ENCODE measurements at places on chromosomes 1 and 21.

- no peaks in the 10 kb centered on the region for H3K36me3 ChIP-seq
- no peaks in the 10 kb centered on the region for H3K27me3 ChIP-seq
- DNase-seq: no peak
- no peak overlapping the region for H3K27ac ChIP-seq
- no peaks in the 10 kb centered on the region for H3K4me1 ChIP-seq
Measured at GRCh38 chr1:105736349-105736748, 1320.1 kb upstream of the PRMT6 start.

- H3K4me1 ChIP-seq: peaks cover 54% of the 10 kb centered on the region
- H3K27ac ChIP-seq: peak overlapping the region; percentile 57
- no peaks in the 10 kb centered on the region for H3K36me3 ChIP-seq
- DNase-seq: peak; percentile 8
Measured at GRCh38 chr1:203629507-203630082, 3.0 kb downstream of the ATP2B4 start.

- no peak for DNase-seq
- H3K4me3 ChIP-seq: peak overlapping the region; percentile 82
- peaks cover 48% of the 10 kb centered on the region for H3K4me1 ChIP-seq
- H3K27ac ChIP-seq: peak overlapping the region; percentile 94
- H3K27me3 ChIP-seq: peaks cover 47% of the 10 kb centered on the region
Measured at GRCh38 chr1:63321785-63322113, 618 bp upstream of the FOXD3 start.

DNA sequence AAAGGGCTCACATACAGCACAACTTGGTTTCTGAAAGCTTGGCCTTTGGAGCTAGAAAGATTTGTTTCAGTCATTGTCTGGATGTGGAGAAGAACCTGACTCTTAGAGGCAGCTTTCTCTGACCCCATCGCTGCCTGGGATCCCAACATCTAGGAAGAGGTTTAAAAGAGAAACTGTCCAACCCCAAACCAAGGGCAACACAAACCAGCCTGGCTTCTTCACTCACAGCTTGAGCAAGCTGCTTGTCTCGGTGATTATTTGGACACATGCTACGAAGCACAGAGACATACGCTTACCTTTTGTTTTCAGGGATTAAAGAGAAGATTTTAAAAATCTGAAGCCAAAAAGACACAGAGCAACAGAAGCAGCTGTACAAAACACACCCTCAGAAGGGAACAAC lies 109.8 kb downstream of the ETS2 start:
- no peaks in the 10 kb centered on the region for H3K36me3 ChIP-seq
- H3K27me3 ChIP-seq: peaks cover 6% of the 10 kb centered on the region
- H3K4me3 ChIP-seq: no peak overlapping the region

DNA sequence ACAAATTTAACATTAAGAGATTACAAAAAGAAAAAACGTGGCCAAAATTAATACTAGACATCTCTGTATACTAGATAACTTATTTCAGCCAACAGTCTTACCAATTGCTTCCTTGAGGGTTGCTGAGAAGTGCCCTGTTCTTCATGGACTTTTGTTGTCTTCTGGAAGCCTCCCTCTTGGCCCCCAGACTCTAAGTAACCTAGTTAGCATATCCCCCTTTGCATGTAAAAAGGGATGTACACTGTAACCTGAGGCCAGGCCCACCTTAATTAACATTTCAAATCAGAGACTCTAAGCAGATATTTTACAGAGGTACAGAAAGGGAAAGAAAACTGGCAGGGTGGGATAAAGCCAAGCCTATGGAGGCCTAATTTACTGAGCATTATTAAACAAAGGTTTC lies 1047.3 kb downstream of the ADGRL2 start:
- no peaks in the 10 kb centered on the region for H3K4me1 ChIP-seq
- no peak overlapping the region for H3K4me3 ChIP-seq
- no peaks in the 10 kb centered on the region for H3K27me3 ChIP-seq
- H3K27ac ChIP-seq: no peak overlapping the region

DNA sequence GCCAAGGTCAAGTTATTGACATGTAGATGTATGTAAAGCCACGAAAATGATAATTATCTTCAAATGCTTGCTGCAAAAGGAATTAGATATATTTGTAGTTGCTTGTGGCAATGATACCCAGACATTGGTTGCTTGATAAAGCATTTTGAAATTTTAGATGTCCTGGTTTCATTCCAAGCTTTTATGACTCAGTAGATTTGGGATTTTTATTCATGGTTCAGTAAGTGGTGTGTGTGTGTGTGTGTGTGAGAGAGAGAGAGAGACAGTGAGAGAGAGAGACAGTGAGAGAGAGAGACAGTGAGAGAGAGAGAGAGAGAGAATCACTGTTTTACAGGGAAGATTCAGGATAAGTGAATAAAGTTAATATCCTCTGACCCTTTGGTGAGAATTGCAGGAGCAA lies 498.2 kb upstream of the C1orf87 start:
- H3K36me3 ChIP-seq: no peaks in the 10 kb centered on the region
- no peak overlapping the region for H3K27ac ChIP-seq
- no peaks in the 10 kb centered on the region for H3K27me3 ChIP-seq
- DNase-seq: no peak
- no peaks in the 10 kb centered on the region for H3K4me1 ChIP-seq
- H3K4me3 ChIP-seq: no peak overlapping the region

GRCh38 chr1:175497501-175497900 lies 245.9 kb downstream of the TNR start:
- DNase-seq: no peak
- H3K4me3 ChIP-seq: no peak overlapping the region
- no peaks in the 10 kb centered on the region for H3K27me3 ChIP-seq
- H3K4me1 ChIP-seq: peaks cover 8% of the 10 kb centered on the region

DNA sequence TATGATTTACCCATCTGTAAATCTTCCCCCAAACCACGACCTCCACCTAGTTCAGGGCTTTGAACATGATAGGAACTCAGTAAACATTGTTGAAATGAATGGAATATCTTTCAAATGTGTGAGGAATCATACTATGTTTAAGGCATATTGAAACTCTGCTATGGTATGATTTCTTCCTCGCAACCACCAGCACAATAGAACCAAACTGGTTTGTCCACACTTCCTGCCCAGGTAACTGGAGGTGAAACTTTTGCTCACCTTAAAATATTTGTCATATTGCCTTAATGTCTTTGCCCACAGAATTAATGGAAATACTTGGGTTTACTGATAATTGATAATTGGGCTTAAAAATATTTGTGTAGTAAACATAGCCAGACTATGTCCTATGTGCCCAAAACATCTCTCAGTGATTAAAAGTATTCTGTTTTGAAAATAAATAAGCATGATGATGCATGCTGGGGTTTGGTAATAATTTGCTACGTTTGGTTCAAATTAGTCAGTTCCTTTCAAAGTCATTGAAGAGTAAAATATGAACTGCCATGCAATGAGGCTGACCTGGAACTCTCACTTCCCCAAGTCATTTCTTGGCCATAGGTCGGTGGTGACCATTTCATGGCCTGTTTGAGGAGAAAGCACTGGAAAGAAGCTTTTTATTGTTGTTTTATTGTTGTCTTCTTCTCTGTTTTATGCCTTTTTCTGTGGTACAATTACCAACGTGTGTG lies 73.3 kb downstream of the TNFSF18 start:
- no peaks in the 10 kb centered on the region for H3K36me3 ChIP-seq
- no peaks in the 10 kb centered on the region for H3K27me3 ChIP-seq
- H3K4me1 ChIP-seq: peaks cover 16% of the 10 kb centered on the region
- H3K4me3 ChIP-seq: no peak overlapping the region
- no peak overlapping the region for H3K27ac ChIP-seq
- peak; percentile 6 for DNase-seq

GRCh38 chr1:67589519-67590233 lies 95.3 kb upstream of the GADD45A start:
- H3K4me1 ChIP-seq: no peaks in the 10 kb centered on the region
- no peaks in the 10 kb centered on the region for H3K36me3 ChIP-seq
- no peak overlapping the region for H3K4me3 ChIP-seq
- no peak overlapping the region for H3K27ac ChIP-seq
